Amniotic stem cell (primary cell): ENCODE measurements at places on chromosomes 2 and 18.

DNA sequence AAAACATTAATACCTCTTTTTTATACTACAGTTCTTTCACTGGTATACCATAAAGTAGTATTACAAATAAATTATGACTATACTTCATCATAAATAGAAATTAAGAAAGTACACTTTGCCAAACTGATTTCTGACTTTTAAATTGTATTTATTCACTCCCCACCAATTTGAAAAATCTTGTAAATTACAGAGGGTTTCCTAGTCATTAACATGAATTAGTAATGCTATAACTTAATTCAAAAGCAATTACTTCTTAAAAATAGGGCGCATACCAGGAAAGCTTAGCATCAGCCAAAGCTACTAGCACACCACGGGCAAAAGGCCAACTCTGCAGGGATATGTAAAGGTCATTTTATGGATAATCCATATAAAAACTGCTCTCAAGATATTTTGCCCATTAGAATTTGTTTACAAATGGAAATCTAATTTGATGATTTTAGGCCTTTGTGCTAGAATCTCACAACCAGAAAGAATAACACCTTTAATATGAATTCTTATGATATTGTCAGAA lies 142.3 kb downstream of the PIGN start:
- DNase-seq, result no peak

- no peak for DNase-seq
These were observed 108.6 kb downstream of the C1D start for GRCh38 chr2:67954093-67954748.

GRCh38 chr18:12093520-12094257 lies at the start of gene ANKRD62:
ANKRD62 (plus strand) TSS chr18:12093843; CDS start chr18:12094018, 175 bp downstream.
- DNase-seq, result no peak

GRCh38 chr2:74000666-74001065 lies 16.0 kb downstream of the TET3 start:
- no peak for DNase-seq

DNA sequence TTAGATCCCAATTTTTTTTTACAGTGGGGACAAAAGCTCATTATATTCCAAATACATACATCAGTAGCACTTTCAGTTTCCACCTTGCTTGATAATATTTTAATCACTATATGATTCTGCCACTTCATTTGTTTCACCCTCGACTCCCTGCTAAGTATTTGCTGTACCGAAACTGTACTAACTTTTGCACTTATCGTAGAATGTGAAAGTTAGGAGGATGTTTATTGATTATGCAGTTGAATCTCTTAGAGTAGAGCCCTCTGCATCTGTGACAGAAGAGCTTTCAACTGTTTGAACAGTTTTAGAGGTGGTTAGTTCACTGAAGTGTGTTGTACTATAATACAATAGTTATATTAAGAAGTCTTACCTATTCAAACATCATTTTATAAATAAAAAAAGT lies 20.8 kb downstream of the NCOA1 start:
- DNase-seq, result no peak

DNA sequence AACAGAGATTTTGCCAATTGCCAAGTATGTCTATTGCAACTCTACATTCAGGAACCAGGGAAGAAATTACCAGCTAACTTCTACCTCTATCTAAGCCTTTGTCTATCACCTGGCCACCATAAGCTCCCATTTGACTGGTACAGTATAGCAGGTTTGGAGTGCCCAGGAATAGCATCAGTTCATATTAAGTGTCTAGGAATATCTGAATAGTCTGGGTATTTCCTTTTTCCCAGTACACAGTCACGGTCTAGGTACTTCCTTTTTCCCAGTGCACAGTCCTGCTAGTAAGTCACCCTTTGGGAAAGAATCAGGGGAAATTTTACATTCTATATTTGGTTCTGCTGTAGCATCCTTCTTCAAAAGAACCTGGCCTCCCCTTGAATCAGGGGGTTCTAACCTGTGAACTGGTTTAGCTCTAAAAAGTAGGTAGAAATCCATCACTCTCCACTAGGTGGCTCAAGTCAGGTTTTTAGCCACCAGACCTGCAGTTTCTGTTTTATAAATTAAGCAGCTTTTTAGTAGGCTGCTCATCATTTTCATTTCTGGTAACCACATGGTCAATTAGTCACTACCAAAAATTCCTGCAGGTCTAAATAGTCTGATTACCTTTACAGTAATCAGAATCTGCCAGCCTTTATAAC lies 49.3 kb upstream of the DNAJC10 start:
- DNase-seq, result no peak

GRCh38 chr2:132538331-132538855 lies 121.8 kb downstream of the GPR39 start:
- DNase-seq, result no peak

DNA sequence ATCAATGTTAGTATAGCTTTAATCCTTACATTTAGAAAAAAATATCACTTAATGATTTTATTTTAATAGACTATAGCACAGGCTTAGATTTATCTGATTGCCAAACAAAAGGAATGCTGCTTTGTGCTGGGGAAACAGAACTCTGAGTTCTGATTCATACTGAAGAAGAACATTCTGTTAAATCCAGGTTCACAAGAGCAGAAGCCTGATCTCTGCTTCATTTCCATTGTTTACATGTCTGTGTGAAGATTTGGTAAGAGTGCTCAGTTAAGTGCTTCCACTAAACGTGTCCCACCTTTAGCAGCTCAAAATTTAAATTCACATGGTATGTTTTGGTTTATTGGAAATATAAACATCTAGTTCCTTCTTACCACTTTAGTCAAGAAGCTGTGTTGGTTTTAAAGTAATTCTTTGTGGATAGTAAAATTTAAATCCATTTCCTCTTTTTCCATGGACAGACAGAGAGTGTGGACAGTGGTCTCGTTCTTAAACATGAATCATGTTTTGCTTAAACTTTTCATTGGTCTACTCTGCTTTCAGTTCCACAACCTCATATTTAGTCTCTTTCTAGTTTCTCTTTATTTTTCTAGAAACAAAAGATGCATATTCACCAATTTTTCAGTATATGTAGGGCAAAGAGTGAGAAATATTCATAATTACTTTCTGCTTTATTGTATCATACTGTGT lies 59.1 kb downstream of the NYAP2 start:
- no peak for DNase-seq

DNA sequence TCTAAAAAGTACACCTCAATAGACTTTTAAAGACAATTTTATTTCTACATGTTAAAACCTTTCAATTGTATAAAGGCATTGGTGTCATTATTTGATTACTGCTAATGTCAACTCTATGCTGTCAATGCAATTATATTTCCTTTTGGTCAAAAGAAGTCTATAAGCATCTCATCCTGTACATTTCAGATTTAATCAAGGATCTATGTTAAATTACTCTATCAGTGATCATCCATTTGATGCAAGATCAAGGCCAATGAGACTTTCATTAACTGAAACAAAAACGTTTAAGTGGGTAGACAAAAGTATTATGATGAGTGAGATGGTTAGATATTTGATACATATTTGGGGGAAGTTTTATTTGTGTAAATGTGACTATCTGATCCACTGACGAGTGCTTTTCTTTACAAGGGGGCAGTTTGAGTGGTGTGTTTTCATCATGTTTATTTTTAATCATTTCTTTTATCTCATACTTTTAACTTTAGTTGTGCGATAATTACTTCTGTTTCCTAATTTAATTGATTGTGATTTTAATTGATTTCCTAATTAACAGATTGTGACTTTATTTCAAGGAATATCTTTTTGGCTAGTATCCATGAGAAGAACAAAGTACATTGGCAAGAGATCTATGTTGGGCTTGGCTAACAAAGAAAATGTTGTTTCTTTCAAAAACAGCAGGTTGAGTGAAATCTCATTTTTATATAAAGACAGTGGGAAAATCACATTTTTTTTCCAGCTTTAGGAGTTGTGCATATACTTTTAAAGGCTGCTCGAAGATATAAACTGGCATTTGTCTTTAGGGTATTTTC lies 1.1 kb downstream of the ARHGAP28 start:
- no peak for DNase-seq

DNA sequence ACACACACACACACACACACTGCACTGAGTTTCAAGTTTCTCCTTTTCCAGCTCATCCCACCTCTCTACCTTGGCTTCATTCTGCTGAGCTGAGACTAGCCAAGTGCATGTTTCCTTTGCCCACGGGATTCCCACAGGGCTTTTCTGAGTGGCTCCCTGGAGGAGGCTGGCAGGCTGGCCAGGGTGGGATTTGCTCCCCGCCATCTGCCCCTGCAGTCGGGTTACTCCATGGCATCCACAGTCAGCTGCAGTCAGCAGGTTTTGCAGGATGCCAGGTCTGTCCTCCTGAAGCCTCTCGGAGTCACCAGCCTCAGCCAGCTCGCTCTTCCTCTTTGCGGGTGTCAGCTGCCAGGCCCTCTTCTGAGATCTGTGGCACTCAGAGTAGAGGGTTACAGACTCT lies 783.7 kb upstream of the SOX11 start:
- no peak for DNase-seq
